ENCODE measurements at places on chromosomes 4 and X.
A peak's percentile ranks its signal among the peaks of the same experiment; 100 is the strongest.

- no peak for DNase-seq
These were observed 135.2 kb downstream of the ARSF start for GRCh38 chrX:3176439-3176820.

- DNase-seq, result peak; percentile 42
These were observed 22.6 kb upstream of the CD38 start for GRCh38 chr4:15755321-15756155.

DNA sequence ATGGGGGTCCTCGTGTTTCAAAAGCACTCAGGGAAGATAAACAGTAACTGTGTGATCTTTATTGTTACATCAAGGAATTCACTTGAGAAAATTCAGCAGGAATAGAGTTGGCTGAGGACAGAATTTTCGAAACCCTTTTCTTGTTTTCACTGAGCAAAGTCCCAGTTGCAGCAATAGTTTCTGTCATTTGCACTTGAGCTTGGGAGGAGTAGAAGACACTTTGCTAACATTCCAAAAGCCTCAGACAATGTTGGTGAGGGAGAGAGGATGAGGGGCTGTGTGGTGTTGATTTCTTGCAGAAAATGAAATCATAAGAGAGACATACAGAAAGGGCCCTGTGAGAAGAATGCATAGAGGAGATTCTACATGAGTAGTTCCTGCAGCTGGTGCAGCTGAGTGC lies 151.9 kb upstream of the DIPK2B start:
- DNase-seq, result no peak

DNA sequence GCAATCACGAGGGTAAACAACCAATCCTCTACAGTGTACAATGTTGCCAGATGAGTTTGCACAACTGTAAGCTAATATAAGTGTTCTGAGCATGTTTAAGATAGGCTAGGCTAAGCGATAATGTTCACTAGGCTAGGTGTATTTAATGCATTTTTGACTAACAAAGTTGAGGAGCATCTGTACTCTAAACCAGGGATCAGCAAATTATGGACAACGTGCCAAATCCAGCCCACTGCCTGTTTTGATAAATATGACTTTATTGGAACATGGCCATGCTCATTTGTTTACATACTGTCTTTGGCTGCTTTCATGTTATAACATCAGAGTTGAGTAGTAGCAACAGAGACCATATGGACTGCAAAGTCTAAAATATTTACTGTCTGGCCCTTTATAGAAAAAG lies 46.3 kb upstream of the ARHGEF6 start:
- no peak for DNase-seq

DNA sequence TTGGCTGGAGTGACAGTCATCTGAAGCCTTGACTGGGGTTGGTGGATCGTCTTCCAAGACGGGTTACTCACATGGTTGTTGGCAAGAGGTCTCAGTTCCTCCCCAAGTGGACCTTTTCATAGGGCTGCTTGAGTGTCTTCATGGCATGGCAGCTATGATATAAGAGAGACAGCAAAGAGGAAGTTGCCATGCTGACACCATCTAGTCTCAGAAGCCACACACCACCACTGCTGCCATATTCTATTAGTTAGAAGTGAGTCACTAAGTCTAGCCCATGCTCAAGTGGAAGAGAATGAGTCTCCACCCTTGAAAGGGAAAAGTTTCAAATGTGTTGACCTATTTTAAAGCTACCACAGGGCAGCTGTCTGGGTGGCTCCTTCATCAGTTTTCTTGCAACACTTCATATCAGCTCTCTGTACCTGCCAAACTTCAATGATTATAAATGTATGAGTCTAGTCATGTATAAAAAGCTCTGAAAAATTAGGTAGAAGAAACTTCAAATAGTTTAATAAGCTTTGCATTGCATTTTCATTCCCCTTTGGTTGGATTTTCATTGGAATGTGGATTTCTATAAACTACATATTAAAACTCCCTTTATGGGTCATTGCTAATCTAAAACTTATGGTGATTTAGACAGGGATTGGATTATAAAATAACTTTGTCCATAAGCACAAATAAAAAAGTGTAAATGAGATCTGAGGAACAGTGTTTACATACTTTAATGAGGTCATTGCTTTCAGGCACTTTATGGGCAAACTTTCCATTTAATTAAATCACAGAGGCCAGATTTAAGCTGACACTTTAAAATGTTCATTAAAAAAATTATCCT lies 68.0 kb upstream of the ATXN3L start:
- no peak for DNase-seq

DNA sequence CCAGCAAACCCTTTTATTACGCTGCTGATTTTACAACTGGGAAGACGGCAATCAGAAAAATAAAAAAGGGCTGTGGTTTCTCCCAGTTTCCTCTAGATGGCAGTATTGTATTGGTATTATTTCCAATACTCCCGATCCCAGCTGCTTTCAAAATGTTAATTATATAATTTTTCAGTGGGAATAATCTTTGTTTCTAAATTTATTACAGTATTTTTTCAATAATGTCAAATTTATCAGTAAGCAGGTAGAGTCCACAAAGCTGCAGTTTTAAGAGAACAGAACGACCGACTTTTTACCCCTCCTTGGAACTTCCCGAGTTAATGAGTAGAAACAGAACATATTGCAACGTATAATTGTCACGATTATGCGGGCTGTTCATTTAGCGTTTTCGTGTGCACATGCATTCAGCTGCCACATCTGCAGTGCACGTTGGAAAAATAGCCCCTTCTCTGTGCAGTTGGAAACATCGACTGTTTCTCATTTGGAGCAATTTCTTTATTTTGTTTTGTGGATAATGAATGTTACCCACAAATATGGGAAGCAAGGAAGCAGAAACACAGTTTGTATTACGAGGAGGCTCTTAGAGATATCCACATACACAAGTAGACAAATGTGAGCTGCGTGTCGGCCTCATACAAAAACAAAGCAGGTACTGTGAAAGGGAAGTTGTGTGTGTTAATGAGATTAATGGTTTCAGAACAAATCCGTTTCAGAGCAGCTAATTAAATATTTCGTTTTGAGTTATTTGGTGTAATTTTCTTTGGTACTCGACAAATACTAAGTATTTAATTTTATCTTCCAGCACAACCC lies 188.0 kb downstream of the STIM2 start:
- DNase-seq, result no peak

- no peak for DNase-seq
These were observed 173.0 kb upstream of the EMCN start for GRCh38 chr4:100690812-100691211.

- DNase-seq, result no peak
These were observed 780 bp downstream of the SLC6A8 start for GRCh38 chrX:153688506-153688905.

GRCh38 chr4:93086356-93086755 lies 742.2 kb upstream of the ATOH1 start:
- no peak for DNase-seq

GRCh38 chrX:13128104-13128503 lies 83.7 kb upstream of the FAM9C start:
- DNase-seq, result no peak

GRCh38 chr4:2080429-2081300 lies 21.5 kb downstream of the NAT8L start:
- no peak for DNase-seq

- DNase-seq, result no peak
These were observed 160.8 kb downstream of the CBLL2 start for GRCh38 chrX:22433292-22434070.

GRCh38 chr4:101252721-101253120 lies 94.6 kb downstream of the PPP3CA start:
- no peak for DNase-seq

DNA sequence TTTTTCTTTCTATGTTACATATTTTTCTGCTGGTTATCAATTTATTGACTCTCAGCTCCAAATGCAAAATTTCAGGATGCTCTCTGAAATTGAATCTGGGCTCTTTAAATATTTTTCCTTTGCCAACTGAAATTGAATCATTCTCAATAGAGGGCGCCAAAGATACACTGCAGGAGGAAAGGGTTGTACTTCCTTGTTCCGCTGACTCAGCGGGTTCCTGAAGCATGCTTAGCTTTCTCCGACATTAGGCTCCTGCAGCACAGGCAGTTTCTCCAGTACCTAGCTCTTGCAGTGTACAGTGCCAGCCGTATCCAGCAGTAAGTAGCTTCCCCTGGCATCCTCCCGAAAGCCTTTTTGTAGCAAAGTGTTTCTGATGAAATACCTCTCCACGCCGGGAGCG lies 28.8 kb upstream of the CFAP47 start:
- no peak for DNase-seq

DNA sequence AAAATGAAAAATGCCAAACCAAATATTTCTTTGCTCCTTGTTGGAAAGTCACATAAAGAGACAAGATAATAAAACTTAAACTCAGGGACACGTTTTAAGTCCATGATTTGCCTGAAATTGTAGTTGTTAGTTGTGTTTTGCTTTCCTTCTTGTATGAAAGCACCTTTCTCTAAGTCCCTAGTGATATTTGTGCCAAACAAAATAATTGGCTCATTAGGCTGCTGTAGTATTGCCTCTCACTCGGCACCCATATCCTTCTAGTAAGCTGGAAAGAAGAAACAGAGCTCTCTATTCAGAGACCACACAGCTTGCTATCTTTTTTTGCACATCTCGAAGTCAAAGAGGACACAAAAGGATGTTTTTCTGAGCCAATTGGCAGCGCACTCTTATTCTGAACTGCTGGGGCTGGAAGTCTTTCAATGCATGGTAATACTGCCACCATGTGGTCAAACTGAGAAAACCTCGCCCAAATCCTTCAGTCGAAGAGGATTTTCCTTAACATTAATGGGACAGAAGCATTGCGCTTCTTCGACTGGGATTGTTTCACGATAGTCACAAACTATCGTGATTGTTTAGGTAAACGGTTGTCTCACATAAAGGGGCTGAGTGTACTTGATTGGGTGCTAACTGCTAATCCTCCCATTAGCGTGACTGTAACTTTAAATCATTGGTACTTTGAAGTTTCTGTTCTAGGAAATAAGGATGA lies 571.9 kb upstream of the LCORL start:
- DNase-seq, result peak; percentile 28

GRCh38 chr4:137200322-137200721 lies 332.0 kb downstream of the PCDH18 start:
- no peak for DNase-seq

DNA sequence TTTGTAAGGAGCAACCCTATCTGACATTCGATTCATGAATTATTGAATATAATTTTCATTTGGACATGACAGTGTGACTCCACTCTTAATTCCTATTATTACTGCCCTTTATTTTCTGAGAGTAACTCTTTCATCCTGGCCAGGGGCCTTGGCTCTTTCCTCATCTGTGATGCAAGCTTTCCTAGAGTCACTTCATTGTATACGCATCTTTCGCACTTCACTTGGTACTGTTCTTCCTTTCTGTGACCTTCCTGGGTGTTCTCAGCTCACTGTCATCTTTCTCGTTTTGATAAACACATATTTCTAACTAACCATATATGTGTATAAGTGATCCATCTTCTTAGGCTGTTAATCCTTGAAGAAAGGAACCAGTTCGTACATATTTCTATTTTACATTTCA lies 160.3 kb downstream of the PDGFC start:
- DNase-seq, result no peak

DNA sequence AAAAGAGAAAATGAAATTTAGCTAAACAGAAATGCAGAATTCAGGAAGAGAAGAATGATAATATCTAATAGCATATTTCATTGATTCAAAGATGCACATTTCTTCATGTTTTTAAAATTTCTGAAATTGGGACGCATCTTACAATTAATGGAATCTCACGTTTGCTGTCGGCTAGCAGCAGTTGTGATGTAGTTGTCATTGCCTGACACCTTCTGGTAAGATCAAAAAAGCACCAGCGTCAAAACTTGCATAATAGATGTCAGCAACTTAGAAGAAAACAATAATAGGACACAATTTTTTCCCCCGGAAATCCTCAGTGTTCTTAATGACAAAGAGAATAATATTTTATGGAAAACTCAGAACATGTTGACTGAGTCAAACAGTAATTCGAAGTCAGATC lies 29.8 kb upstream of the SLC7A3 start:
- DNase-seq, result no peak

DNA sequence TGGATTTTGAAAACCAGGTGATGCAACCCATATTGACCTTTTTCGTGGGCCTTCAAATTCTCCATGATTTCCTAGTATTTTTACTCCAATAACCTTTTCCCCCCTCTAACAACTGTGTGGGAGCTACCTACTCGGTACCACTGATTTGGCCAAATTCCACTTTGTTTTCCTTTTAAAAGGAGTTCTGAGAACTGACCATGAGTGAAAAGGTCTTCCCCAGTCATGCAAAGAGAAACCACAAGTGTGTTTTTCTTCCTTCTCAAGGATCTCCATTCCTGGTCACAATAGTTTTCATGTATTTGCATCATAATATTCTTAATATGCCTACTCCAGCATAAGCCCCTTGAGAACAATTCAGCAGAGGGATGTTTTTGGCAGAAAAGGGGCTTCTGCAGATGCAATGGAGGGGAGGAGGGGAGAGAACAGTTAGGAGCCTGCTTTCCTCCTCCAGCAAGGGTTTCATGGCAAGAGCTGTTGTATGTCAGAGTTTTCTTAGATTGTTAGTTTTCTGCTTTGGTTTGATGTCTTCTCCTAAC lies 195.3 kb upstream of the ANXA3 start:
- no peak for DNase-seq

DNA sequence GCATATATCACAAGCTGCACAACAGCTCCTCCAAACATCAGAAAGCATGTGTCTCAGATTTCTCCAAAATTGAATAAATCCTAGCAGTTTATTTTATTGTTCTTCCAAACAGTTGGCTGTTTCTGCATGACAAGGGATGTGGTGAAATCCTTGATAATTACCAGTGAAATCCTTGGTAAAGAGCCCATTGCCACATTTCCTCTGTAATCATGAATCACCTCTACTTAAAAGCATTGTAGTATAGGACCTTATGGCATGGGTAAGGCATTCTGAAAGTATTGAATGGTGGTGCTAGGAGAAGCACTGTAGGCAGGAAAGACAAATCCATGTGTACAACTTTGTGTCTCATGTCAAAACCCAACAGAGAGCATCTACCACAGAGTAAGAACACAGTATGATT lies 135.8 kb upstream of the NDST3 start:
- DNase-seq, result no peak

DNA sequence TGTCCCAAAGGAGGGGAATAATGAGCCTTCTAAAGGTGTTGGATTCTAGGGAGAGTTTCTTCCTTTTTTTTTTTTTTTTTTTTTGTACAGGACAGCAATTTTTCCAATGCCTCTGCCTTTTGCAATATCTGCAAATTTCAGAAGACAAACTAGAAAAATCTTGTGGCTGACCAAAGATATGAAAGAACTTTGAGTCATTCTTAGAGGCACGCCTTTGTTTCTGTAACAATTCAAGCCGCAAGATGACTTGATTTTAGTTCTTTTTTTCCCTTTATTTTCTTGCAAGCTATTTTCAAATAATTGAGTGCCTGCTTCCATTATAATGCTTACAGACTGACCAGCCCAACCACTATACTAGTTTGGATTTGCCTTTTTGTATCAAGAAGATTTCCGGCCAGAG lies 47.6 kb upstream of the UXT start:
- no peak for DNase-seq

GRCh38 chr4:39718366-39719323 lies 20.7 kb downstream of the UBE2K start:
- DNase-seq, result no peak

- DNase-seq, result no peak
These were observed 227.2 kb downstream of the COX18 start for GRCh38 chr4:72842323-72842722.
